ENCODE measurements at places on chromosomes 4 and X. TPM values are rescaled to one million over a fixed set of nuclear protein-coding genes. Genes with fewer than 3 reads are reported as not detected.

Gene TAF7L
- total RNA-seq: 0.31 TPM

Gene SLC49A3
- total RNA-seq: 19.9 TPM

Gene MAGEA4
- 0.23 TPM for total RNA-seq

Gene ATP11C
- 48.5 TPM for total RNA-seq

Gene GAGE12J
- total RNA-seq: not detected

Gene MBNL3
- total RNA-seq: 10.4 TPM

Data from endothelial cell (in vitro differentiated cells).